Heart right ventricle (tissue), 16 donors: ENCODE measurements at places on chromosomes 3 and 15. TPM values are rescaled to one million over a fixed set of nuclear protein-coding genes. Genes with fewer than 3 reads are reported as not detected.

The TUBGCP4 gene
- 9.0 TPM for total RNA-seq

The SNAPC5 gene
- total RNA-seq = 29.4 TPM

DNA sequence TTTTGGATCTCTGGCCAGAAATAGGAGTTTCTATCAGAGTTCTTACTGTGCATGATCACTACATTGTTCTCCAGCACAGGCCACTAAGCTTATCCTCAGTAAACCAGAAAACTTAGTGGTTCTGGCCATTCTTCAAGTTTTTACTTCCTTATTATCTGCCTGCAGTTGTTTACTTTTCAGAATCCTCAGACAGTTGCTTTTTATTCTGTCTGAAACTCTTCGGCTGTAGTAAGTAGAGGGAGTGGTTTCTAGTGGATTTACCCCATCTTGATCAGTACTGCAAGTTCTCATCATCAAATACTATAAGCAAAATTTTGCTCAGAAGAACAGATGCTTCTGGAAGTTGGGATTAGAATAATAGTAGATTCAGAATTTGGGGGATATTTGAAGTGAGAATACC lies 193.0 kb upstream of the RARB start:
- DNase-seq = no peak
- H3K27me3 ChIP-seq = no peaks in the 10 kb centered on the region
- no peak overlapping the region for H3K4me3 ChIP-seq
- H3K27ac ChIP-seq = no peak overlapping the region
- no peaks in the 10 kb centered on the region for H3K4me1 ChIP-seq
- no peaks in the 10 kb centered on the region for H3K36me3 ChIP-seq

- H3K27me3 ChIP-seq = peaks cover 8% of the 10 kb centered on the region
- H3K27ac ChIP-seq = no peak overlapping the region
- H3K4me3 ChIP-seq = no peak overlapping the region
- H3K36me3 ChIP-seq = no peaks in the 10 kb centered on the region
Measured at GRCh38 chr15:73001840-73002239, 50.4 kb upstream of the NEO1 start.

DNA sequence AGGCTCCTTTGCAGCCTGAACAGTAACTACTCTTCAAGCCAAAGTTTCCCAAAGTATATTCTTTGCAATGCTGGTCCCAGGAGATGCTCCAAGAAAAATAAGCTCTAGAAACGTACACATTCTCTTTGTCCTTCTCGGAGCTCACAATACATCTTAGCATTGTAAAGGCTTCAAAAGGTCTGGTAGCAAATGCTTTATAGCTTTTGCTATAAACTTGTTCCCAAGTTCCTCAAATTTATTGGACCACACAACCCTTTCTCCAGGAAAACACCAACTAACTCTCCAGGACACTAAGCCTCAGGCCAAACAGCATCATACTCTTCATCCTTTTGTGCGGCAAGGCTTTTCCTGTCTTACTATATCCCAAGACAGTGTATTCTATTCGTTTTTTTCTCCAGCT lies 455.6 kb upstream of the PROK2 start:
- H3K27ac ChIP-seq = no peak overlapping the region
- peaks cover 14% of the 10 kb centered on the region for H3K4me1 ChIP-seq
- H3K36me3 ChIP-seq = no peaks in the 10 kb centered on the region
- no peak for DNase-seq
